ENCODE measurements at places on chromosomes 3 and 15. TPM values are rescaled to one million over a fixed set of nuclear protein-coding genes. Genes with fewer than 3 reads are reported as not detected.

Gene SERINC4
- total RNA-seq, result 0.04 TPM

DNA sequence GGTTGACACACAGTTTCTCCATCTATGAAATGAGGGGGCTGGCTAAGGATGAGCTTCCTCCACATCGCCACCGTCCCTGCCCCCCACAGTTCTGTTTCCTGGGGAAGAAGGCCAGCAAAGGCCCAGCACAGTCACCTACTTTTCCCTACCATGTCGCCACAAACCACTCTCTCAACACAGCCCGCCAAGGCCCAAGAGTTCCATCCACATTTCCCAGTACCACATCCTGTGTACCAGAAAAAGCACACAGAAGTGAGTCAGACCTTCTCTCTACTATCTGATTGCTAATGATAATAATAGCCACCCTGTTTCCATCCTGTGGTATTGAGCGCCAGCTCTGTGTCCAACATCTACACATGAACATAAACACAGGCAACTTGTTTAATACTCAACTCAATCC lies 30.3 kb upstream of the C15orf39 start:
- peak; percentile 77 for DNase-seq

GRCh38 chr15:39313467-39313866 lies 267.4 kb upstream of the THBS1 start:
- no peak for DNase-seq

DNA sequence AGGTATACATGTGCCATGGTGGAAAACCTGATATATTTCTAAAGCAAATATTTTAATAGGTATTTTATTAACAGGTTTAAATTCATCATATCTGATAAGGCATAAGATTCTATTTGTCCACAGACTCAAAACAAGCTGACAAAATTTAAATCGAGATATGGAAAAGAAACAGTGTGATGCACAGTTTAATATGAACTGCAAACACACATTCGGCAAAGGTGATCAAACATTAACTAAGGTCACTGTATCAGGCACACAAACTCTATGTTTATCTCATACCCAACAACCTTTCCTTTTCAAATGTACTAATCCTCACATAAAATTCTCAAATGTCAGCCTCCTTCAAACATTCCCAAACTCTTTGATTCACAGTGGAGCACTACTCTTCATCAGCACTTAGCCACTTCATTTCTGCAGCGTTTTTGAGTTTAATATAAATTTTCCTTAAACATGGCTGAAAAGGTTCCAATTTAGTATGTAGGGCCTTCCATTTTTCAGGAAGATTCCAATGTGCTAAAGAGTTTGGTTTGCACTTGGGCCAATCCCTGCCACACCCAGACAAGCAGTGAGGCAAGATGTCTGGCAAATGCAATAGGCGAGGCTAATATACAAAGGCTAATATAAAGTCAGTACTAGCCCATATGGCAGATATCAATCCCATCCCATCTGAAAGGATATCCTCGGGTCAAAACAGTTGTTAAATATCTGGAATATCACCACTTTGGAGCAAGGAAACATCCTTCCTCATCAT lies 84.6 kb downstream of the GBE1 start:
- DNase-seq, result no peak

DNA sequence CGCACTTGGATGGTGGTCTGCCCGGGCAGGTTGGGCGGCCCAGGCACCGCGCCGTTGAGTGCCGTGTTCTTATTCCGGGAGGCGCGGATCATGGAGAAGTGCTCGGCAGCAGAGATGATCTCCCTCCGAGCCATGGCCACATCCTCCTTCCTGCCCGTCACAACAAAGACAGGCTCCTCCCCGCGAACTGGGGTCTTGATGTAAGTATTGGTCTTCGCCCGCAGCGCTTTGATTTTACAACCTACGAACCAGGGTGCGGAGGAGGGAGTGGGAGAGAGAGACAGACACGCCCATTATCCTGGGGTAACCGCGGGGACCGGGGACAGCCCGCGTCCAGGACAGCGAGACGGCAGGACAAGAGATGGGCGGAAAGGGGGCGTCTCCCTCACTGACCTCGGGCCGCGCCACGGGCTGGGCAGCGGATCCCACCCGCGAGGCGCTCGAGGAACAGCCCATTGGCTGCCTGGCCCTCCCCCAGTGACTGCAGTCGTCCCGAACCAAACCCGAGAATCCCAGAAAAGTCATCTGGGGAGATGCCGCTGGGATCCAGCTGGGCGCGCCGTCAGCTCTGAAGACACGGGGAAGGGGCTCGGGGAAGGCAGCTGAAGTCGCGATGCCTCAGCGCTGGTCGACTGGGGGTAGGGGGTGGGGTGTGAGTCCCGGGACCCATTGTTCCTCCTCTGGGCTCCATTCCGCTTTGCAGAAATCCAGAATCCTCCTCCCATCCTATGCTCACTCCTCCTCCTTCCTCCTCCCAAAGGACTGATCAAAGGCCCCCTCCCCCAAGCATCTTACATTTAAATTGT lies 1.2 kb downstream of the MEX3B start:
- peak; percentile 19 for DNase-seq

GRCh38 chr3:109442531-109442930 lies 105.2 kb upstream of the DPPA4 start:
- no peak for DNase-seq

DNA sequence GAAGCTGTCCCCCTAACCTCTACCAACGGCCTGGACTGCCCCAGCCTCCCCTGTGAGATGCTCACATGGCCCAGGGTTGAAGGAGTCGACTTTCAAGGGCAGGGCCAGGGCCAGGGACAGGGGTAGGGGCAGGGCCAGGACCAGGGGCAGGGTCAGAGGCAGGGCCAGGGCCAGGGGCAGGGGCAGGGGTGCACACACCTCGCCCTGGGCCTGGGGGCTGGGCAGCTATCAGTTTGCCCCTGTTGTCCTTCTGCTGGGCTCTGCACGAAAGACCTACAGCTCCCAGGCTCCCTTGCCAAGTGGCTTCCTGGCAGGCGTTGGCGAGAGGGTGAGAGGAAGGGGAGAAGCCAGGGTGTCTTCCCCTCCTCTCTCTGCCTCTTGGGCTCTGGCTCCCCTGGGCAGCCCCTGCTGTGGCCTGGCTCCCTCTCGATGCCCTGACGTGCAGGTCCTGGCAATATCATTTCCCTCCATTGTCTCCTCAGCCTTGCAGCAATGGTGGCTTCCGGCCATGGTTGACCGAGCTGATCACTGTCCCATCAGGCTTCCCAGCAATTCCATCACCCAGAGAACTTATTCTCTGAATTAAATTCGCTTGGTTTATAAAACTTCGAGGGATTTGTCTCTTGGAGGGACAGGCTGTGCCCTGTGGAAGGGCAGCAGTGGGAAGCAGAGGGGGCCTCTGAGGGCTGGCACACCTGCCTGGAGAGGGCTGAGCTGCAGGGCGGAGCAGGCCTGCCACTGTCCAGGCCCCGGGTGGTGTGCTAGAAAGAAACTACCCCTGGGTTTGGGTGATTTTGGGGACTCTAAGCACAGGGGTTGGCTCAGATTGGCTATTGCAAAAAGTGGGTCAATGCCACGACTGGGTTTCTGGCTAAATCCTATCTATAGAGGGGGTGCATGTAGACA lies 13.9 kb downstream of the PRR23E start:
- DNase-seq, result no peak

GRCh38 chr3:15433531-15433930 lies 6.1 kb downstream of the EAF1 start:
- no peak for DNase-seq

DNA sequence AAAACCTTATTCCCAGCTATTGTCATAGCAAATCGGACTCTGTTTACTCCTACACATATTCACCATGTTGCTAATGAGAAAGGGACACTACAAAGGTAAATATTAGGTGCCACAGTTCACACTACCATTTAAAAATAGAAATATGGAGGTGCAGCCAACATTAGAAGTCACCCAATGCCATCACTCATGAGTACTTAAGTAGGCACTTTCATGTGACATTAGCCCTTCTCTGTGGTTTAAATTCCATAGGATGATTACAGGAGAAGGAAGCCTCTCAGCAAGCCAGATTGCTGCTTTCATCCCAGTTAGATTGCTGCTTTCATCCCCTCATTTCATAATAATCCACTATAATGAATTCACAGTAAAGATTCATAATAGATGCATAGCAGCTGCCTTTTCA lies 376.8 kb upstream of the ALCAM start:
- DNase-seq, result no peak

DNA sequence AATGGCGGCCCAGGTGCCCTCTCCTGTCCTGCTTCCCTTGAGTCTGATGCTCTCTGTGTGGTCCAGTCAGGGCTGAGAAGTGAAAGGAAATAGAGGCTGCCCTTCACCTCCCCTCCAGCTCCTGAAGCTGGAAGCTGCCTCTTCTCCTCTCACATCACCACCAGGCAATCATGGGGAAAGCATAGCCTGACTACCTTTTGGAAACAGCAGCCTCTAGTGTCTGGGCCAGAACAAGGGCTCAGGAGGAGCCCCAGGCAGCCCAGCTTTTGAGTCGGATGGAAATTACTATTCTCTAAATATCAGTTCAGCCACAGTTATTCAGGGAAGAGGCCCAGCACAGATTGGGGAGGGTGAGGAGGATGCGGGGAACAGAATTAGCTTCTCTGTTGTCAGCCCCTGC lies 43.3 kb upstream of the CCDC174 start:
- DNase-seq, result no peak

GRCh38 chr3:72151465-72152238 lies 366.7 kb upstream of the PROK2 start:
- no peak for DNase-seq
